ENCODE measurements at places on chromosomes 7 and 10.

DNA sequence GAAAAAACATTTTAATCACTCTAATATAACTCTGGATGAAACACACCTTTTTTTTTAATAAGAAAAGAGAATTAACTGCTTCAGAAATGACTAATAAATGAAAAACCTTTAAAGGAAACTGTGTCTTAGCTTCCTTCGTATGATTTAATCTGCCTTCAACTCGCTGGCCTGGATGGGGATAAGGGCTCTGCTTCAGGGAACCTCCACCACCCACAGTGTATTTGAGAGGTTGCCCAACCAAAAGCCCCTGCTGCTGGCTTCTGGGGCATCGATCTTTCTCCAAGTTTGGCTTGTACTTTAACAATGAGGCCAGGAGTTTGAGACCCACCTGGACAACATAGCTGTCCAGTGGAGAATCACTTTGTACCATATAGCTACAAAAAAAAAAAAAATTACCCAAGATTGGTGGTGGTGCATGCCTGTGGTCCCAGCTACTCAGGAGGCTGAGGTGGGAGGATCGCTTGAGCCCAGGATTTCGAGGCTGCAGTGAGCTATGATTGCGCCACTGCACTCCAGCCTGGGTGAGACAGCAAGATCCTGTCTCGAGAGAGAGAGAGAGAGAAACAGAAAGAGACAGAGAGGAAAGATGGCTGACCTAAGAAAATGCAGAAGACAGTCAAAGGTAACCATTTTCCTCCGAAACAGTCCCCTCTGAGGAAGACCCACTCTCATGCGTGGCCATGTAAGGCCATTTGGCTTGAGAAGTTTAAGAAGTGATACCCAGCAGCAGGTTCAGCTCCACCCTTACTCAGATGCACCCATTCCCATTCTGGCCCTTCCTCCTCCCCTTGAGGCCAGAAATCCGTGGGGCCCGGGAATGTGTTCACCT is 13.6 kb upstream of the LIMK1 start:
- no peak for DNase-seq

- no peak for DNase-seq
Measured at GRCh38 chr7:117135553-117135891, 182.2 kb downstream of the ST7 start.

- DNase-seq: no peak
Measured at GRCh38 chr7:18290223-18290622, 205.3 kb upstream of the HDAC9 start.

- DNase-seq: no peak
Measured at GRCh38 chr10:113519681-113520115, 33.2 kb upstream of the HABP2 start.

- DNase-seq: peak; percentile 91
Measured at GRCh38 chr7:138000081-138000701, 1.7 kb downstream of the CREB3L2 start.

GRCh38 chr10:1515780-1516491 is 221.4 kb downstream of the ADARB2 start:
- DNase-seq: no peak

GRCh38 chr10:44279426-44280126 is 105.3 kb downstream of the CXCL12 start:
- no peak for DNase-seq

GRCh38 chr7:70352906-70353305 is 754.6 kb downstream of the AUTS2 start:
- no peak for DNase-seq

DNA sequence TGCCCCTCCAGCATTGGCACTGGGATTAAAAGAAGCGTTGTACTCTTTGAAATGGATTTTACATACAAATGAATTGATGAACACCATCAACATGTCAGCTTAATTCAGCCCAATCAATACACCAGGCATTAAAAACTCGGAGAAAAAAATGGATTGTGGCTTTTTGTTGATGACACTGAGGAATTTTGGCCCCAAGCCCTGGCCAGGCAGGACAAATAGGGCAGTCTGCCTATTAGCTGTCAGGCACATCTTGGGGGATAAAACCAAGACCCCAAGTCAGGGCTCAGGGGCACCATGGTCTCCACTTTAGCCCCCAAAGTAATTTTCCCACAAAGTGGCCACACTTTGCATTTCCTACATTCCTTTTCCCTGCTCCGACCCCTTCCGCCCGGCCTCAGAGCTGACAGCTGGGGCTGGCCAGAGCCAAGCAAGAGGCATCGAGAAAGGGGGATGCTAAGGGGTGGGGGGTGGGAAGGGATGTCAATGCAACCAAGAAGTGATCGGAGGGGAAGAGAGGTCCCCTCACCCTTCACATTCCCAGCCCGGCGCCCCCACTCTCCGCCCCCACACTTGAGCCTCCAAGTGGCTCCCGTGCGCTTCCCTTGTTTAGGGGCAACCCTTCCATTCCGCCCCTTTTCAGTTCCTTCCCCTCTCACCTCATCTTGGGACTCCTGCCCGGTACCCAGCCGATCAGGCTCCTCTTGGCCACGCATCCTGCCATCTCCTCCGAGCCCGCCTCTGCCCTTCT is 711 bp downstream of the HIP1 start:
- peak; percentile 32 for DNase-seq

GRCh38 chr7:95059842-95060313 is 152.5 kb downstream of the PPP1R9A start:
- peak; percentile 3 for DNase-seq

GRCh38 chr7:108069646-108070045 is 60.5 kb downstream of the LAMB4 start:
- DNase-seq: no peak

- no peak for DNase-seq
Measured at GRCh38 chr10:48897441-48897790, 42.2 kb downstream of the LRRC18 start.

- no peak for DNase-seq
Measured at GRCh38 chr10:129448539-129448938, 18.5 kb upstream of the MGMT start.

DNA sequence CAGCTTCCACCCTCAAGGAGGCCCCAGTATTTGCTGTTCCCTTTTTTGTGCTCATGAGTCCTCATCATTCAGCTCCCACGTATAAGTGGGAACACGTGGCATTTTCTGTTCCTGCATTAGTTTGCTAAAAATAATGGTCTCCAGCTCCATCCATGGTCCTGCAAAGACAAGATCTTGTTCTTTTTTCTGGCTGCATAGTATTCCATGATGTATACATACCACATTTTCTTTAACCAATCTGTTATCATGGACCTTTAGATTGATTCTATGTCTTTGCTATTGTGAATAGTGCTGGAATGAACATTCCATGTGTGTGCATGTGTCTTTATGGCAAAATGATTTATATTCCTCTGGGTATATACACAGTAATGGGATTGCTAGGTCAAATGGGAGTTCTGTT is 17.0 kb downstream of the KRIT1 start:
- no peak for DNase-seq

DNA sequence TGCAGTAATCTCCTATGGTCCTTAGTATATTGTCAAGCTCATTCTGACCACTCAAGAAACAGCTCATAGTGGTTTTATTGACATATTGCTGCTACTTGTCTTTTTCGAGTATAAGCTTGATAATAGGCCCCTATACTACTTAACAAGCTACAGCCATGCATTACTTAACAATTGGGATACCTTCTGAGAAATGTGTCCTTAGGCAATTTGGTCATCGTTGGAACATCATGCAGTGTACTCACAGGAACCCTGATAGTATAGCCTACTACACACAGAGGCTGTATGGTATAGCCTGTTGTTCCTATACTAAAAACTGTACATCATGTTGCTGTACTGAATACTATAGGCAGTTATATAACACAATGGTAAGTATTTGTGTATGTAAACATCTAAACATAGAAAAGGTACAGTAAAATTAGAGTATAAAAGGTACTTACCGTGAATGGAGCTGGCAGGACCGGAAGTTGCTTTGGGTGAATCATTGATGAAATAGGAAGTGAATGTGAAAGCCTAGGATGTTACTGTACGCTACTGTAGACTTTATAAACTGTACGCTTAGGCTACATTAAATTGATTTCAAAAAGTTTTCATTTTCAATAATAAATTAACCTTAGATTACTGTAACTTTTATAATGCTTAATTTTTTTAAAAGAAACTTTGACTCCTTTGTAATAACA is 160.9 kb downstream of the LRRC4 start:
- DNase-seq: no peak

- DNase-seq: no peak
Measured at GRCh38 chr7:116417593-116418345, 81.8 kb upstream of the CAV2 start.

DNA sequence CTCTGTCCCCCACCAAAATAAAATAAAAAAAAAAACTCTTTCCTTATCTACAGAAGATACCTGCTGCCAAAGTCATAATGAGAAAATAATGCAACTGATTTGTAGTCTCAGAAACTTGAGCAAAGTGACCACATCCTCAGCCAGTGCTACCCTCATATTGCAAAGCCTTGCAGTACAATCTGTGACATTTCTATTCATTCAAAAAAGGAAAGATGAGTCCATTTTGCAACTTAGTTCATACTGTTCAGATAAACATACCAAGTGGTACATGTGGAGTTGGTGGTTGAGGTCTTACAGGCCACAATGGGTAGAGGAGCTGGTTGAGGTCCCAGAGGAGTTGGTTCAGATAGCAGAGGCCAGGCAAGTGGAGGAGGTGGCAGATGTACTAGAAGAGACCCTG is 6.5 kb upstream of the EIF5AL1 start:
- no peak for DNase-seq

- no peak for DNase-seq
Measured at GRCh38 chr7:157898802-157899505, 562.1 kb downstream of the DNAJB6 start.

DNA sequence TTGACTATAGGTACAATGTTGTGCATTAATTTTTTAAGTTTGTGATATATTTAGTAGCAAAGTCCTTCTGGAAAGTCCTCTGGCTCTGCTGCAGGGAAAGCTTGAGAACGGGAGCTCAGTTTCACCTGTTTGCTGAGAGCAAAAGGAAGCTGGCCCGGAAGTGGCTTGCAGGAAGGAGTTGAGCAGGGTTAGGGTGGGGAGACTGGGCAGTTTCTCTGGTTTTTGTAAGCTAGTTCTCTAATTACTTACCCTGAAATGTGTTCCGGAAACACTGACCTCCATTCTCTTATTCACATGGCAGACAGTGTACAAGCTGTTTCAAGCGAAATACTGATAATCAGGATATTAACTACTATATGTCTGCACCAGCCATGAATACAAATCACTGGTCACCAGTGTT is 22.3 kb downstream of the MAP3K8 start:
- DNase-seq: no peak

GRCh38 chr7:157002819-157003421 is 7.5 kb downstream of the MNX1 start:
- no peak for DNase-seq

GRCh38 chr10:101152316-101152715 is 21.2 kb downstream of the TLX1 start:
- DNase-seq: no peak

DNA sequence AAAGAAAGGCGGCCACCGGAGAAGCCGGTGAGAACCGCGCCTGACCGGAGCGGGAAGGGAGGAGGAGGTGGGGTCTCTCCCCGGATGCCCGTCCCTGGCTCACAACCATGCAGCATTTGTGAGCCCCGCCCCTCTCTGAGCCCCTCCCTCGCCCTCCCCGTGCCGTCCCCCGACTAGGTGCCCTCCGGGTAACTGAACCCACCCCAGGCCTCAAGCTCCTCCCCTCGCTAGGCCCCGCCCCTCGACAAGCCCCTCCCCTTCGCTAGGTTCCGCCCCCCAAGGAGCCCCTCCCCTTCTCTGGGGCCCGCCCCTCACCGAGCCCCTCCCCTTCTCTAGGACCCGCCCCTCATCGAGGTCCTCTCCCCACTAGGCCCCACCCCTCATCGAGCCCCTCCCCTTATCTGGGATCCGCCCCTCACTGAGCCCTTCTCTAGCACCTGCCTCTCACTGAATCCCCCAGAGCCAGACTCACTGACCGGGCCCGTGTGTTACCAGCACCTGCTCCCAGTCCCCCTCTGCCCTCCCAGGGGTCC is 42.2 kb upstream of the HSPB1 start:
- DNase-seq: peak; percentile 36

DNA sequence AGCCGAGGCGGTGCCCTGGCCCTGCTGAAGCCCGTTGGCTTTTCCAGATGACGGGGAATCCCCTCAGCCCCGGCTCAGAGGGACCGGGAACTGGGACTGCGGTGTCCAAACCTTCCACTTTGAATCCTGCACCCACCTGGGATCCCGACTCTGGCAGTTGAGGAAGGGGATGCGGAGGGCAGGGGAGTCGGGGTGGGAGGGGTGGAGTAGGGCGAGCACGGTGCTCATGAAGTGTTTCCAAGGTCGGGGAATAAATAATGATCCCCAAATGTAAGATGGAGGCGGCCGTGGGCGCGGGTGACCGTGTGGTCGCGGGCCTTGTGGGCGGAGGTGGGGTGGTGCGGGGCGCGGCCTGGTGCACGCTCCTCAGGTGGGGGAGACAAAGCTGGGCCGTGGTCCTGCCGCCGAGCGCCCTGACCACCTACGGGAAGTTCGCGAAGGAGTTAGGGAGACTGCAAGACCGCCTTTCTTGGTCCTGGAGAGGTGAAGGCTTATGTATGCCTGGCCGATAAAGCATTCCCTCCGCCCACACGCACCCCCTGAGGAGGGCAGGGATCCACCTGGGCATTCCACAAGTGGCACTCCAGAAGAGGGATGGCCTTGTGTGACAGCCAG is 1.4 kb downstream of the MTURN start:
- DNase-seq: no peak

DNA sequence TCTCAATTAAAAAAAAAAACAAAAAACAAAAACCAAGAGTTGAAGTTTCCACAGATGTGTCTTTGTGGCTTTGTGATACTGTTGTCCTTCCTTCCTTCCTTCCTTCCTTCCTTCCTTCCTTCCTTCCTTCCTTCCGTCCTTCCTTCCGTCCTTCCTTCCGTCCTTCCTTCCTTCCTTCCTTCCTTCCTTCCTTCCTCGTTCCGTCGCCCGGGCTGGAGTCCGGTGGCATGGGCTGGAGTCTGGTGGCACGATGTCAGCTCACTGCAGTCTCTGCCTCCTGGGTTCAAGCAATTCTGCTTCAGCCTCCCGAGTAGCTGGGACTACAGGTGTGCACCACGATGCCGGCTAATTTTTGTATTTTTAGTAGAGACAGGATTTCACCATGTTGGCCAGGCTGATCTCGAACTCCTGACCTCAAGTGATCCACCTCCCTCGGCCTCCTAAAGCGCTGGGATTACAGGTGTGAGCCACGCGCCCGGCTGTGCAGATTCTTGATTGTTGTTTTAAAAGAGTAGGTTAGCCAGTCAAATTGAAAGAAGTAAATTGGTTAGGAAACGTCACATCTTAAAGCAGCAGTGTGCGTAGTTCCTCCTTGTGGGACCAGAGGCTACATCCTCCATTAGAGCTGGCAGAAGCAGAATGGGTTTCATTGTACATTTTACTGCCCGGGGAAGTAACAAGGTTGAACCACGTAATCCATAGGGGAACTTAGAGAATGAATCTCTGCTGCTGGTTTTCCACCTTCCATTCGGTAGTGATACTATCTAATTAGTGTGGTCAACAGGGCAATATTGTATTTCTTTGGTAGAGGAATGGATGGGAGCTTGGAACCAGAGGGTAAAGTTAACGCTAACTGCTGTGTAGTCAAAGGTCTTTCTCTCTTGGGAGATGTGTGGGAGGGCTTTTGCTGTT is 20.6 kb downstream of the DNAJB6 start:
- DNase-seq: no peak

Data from fibroblast of skin of right biceps (primary cell).